ENCODE measurements at places on chromosomes 6 and 20. TPM values are rescaled to one million over a fixed set of nuclear protein-coding genes. Genes with fewer than 3 reads are reported as not detected.

Gene ALDH8A1
- 0.91 TPM for total RNA-seq

Gene SMLR1
- not detected for total RNA-seq

Gene TFAP2C
- not detected for total RNA-seq

Gene RCAN2
- total RNA-seq: 0.36 TPM

Gene SPAG4
- 3.5 TPM for total RNA-seq

Gene ADGB
- 0.52 TPM for total RNA-seq

Gene GLO1
- total RNA-seq: 182 TPM

Gene NFKBIL1
- total RNA-seq: 11.4 TPM

Gene BPIFB1
- total RNA-seq: not detected

Gene MYBL2
- 92.0 TPM for total RNA-seq

Gene OR5V1
- not detected for total RNA-seq

Gene TNXB
- total RNA-seq: 1.3 TPM

Gene VSX1
- not detected for total RNA-seq

Gene ZNF292
- 48.3 TPM for total RNA-seq

Gene PFDN4
- total RNA-seq: 42.9 TPM

Data from activated CD8-positive, alpha-beta memory T cell treated with anti-CD3 and anti-CD28 coated beads for 36 hours (primary cell).